ENCODE measurements at places on chromosomes 2 and 18. TPM values are rescaled to one million over a fixed set of nuclear protein-coding genes. Genes with fewer than 3 reads are reported as not detected.

GRCh38 chr18:23885750-23886149 is 128.8 kb upstream of the TTC39C start:
- no peak for DNase-seq

- DNase-seq, result no peak
These were observed 558 bp downstream of the DNAJC10 start for GRCh38 chr2:182716650-182716979.

DNA sequence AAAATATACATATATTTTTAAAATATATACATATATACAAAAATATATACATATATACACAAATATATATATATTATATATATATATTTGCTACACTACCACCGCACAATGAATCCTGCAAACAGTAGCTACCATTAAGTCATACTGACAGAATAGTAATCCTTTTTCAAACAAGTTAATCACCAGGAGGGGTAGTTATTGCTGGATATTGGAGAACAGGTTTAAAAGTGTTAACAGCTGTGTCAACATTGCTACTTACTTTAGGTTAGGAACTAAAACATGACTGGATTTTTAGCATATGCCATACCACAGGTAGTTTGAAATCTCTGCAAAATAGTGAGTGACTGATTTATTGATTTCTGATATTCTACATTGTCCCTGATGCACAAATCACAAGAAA is 529.1 kb upstream of the CDH7 start:
- DNase-seq, result no peak

DNA sequence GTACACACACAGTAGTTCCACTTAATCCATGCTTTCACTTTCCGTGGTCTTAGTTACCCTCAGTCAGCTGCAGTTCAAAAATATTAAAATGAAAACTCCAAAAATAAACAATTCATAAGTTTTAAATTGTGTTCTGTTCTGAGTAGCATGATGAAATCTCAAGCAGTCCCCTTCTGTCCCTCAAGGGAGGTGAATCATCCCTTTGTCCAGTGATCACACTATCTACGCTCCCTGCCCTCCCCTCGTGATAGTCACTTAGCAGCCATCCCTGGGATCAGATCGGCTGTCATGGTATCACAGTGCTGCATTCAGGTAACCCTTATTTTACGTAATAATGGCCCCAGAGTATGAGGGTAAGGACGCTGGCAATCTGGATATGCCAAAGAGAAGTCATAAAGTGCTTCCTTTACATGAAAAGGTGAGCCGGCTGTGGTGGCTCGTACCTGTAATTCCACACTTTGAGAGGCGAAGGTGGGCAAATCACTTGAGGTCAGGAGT is 5.8 kb upstream of the RTN4 start:
- no peak for DNase-seq

- DNase-seq, result no peak
These were observed 874.4 kb downstream of the SUCLG1 start for GRCh38 chr2:83584672-83585071.

DNA sequence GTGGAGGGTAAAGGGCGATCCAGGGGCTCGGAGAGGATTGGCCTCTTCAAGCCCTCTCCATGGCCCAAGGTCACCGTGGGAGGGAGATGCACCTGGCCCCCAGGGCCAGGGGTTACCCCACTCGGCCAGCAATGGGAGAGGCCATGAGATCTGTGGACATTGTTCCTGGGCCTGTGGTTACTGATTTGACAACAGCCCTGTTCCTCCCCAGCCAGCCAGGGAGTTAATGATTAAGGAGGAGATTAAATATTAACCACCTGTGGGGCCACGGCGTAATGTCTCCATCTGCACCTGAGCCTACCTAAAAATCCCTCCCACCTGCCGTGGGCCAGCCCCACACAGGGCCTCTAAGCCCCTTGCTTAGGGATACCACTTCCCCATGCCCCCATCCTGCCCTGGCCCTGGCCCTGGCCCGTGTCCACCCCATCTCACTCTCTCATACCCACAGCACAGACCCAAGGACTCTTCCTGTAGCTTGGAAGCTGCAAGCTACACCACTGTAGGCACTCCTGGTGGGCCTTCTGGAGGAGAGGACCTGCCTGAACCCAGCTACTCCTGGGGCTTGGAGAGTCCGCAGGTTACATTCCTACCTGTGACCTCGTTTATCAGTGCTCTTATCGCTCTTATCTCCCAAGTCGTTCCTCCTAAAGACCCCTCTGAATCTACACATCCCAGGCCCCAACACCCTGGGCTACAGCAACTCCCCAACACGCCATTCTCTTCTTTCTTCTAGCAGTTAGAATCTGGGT is 32.1 kb downstream of the ZFP36L2 start:
- no peak for DNase-seq

- no peak for DNase-seq
These were observed 311.3 kb upstream of the KLHL29 start for GRCh38 chr2:23073671-23074070.

- DNase-seq, result no peak
These were observed 304.8 kb upstream of the FSIP2 start for GRCh38 chr2:185433824-185434223.

GRCh38 chr18:22711192-22711685 is 221.9 kb upstream of the RBBP8 start:
- DNase-seq, result peak; percentile 48

GRCh38 chr2:222338374-222338773 is 39.6 kb upstream of the PAX3 start:
- DNase-seq, result no peak

GRCh38 chr18:44946529-44947113 is 265.9 kb downstream of the SETBP1 start:
- no peak for DNase-seq

DNA sequence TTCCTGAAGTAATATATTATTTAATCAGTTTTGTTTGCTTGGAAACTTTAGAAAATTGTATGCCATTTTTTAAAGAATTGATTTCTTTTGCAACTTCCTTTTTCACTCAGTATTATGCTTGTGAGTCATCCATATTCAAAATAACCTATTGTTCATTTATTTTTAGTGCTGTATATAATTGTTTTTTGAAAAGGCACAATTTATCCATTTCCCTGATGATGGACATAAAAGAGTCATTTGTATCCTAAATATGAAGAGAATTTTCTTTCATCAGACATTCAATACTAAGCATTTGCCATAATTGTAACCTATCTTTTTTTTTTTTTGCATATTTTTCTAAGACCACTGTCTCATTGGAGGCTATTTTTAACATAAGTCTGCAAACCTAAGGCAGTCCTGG is 134.1 kb upstream of the SERPINE2 start:
- DNase-seq, result no peak

DNA sequence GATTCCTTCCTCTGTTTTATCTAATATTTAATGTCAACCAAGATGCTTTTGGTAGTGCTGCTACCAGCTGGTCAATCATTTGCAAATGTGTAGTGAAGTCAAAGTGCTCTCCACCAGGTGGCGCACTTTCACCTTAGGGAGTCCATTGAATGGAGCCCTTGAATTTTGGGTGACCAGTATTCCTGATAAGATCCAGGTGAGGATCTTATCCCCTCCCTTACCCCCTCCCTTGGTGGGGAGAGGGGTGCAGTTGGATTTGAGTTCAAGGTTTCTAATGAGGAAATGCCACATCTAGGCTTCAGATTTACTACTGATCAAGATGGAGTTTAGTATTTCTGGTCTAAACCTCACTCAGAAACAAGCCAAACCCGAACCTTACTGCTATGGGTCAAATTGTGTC is 12.0 kb upstream of the E2F6 start:
- peak; percentile 90 for DNase-seq

DNA sequence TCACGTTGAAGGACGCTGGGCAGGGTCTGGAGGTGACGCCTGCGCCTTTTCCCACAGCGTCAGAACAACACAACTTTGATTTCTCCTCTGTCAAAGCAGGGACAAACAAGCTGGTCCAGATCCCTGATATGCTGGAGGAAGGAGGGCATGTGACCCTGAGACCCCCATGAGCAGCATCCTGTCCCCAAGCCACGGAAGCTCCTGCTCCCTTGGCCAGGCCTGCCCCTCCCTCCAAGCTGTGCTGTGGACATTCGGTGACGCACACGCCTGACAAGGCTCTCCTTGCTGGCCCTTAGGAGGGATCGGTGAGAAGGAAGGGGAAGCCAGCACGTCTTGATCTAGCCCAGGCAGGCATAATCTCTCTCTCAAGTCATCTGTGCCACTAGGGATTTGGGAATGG is 11.3 kb downstream of the MLPH start:
- no peak for DNase-seq

- DNase-seq, result no peak
These were observed 181.2 kb downstream of the UBE2E3 start for GRCh38 chr2:181161615-181162014.

- DNase-seq, result no peak
These were observed 109.4 kb downstream of the NRXN1 start for GRCh38 chr2:50922506-50922905.

GRCh38 chr2:150878356-150878755 is 383.3 kb downstream of the RBM43 start:
- DNase-seq, result no peak

- DNase-seq, result no peak
These were observed 128.5 kb upstream of the RAB12 start for GRCh38 chr18:8480506-8481328.

- DNase-seq, result no peak
These were observed 25.9 kb downstream of the COL5A2 start for GRCh38 chr2:189153619-189154018.

- no peak for DNase-seq
These were observed 149.2 kb upstream of the GYPC start for GRCh38 chr2:126506786-126507185.

DNA sequence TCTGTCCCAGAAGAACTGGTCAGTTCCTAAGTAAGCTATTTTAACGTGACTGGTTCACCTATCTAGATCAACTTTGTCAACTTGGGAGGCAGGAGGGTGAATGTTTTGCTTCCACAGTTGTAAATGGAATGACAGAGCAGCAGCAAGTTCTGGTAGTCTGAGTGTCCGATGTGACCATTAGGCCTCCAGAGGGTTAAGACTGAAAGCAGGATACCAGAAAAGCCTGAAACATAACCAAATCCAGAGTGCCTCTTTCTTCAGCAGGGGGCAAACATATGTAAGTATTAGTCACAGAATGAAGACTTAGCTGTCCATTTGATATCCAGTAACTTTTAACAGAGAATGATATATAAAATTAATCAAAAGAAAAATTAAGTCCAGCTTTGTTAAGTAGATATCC is 9.2 kb downstream of the HOXD3 start:
- DNase-seq, result no peak

GRCh38 chr18:5030636-5031035 is 166.4 kb downstream of the AKAIN1 start:
- no peak for DNase-seq

DNA sequence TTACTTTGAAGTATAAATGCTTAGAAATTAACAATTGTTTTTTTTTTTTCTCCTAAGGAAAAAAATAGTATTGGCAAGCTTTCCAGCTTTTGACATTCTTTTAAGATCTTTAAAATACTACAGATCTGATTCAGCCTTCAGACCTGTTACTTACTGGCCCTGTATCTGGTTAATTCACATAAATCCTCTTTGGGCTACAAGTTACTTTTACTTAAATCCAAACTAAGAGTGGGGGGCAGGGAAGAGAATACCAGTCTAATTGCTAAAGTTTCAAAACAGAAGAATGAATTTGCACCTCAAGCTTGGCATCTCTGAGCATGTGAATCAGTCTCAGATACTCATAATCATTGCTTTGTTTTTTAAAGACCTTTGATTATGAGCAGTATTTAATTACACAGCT is 386.3 kb downstream of the PARD3B start:
- no peak for DNase-seq

GRCh38 chr2:79721966-79722365 is 209.1 kb downstream of the CTNNA2 start:
- no peak for DNase-seq

The GCG gene
- not detected for total RNA-seq

The HTR2B gene
- 0.50 TPM for total RNA-seq

The VWA3B gene
- not detected for total RNA-seq

The CLEC4F gene
- 0.25 TPM for total RNA-seq

The MARCHF4 gene
- total RNA-seq, result not detected

The SRD5A2 gene
- not detected for total RNA-seq

The FBXO41 gene
- total RNA-seq, result 0.69 TPM

The REG1B gene
- total RNA-seq, result not detected

The ASAP2 gene
- 10.1 TPM for total RNA-seq

The APCDD1 gene
- 24.9 TPM for total RNA-seq
